ENCODE measurements at places on chromosomes 1 and 21.
A peak's percentile ranks its signal among the peaks of the same experiment; 100 is the strongest.

- DNase-seq, result no peak
Measured at GRCh38 chr1:186858923-186859322, 30.2 kb downstream of the PLA2G4A start.

- no peak for DNase-seq
Measured at GRCh38 chr1:95850763-95851162, 616.8 kb downstream of the RWDD3 start.

DNA sequence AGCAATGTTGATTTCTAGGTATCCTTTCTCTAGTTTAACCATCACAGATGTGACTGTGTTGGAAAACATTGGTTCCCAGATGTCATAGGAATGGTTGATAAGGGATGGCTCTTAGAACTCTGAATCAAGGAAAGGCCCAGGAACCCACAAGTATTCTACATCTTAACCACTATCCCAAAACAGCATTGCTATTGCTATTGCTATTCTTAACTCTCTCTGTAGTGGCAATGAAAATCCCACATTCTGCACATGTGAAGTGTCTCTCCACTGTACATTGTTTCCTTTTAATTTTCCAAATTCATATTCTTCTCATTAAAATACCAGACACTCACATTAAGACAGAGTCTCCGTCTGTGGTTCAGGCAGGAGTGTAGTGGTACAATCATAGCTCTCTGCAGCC lies 420.4 kb upstream of the RUNX1 start:
- DNase-seq, result no peak

- no peak for DNase-seq
Measured at GRCh38 chr1:117596023-117596720, 9.7 kb upstream of the TENT5C start.

GRCh38 chr1:201167041-201167991 lies 13.0 kb upstream of the TMEM9 start:
- DNase-seq, result peak; percentile 32

DNA sequence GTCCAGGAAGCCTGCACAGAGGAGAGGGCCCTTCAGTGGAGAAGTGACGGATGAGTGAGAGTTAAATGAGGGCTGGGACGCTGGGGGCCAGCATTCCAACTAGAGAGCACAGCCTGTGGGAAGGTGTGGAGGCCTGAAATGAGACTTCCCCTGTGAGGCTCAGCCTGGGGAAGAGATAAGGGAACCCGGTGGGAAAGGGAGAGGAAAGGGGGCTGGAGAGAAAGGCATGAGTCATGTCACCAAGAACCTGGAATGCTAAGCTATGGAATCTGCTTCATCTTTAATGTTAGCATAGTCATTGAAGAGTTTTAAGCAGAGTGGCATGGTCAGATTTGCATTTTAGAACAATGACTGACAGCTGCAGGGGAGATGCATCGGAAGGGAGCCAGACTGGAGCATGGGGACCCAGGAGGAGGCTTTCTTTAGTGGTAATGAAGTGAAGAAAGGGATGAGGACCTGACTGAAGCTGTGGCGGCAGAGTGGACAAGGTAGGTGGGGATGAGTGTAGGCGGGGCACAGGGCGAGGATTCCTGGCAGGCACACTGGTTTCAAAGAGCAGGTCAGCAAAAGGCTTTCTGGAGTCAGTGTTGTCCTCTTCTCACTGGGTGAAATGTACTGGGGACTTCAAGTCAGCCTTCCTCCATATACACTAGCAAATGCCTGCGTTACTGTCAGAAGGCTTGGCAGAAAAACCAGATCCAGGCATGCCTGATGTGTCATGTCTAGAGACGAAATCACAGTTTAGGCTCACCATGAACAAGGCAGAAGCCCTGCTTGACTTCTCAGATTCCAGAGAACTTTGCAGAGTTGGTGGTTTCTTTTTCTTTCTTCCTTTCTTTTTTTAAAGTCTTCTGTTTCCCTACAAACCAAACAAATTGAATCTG lies 8.0 kb downstream of the RGL1 start:
- DNase-seq, result no peak

DNA sequence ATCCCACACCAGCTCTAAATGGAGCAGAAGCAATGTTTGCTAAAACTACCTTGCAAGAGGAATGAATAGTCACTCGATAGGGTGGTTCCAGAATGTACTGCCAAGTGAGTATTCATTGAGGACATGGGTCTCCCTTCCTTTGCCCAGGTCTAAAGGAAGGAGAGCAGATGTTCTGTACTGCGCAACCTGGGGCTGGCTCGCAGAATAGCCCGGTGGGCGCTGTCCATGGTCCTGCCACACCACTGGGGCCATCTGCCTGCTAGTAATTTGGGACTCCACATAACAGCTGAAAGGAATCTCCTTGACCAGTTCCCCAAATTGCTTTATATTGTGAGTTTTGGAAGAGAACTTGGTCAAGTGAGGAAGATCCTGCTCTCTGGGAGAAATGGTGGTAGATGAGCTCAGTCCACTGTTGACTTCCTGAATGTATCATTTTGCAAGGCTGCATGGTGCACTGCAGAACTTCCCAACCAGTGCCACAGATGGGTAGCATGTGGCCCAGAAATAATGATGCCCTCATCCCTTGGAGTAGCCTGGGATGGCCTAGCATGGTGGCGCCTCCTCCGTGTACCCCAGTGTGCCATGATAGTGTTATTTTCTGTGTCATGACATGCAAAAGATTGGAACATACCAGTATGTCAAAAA lies 5.7 kb downstream of the SLC6A17 start:
- DNase-seq, result peak; percentile 75

- no peak for DNase-seq
Measured at GRCh38 chr1:68788762-68789161, 291.9 kb upstream of the DEPDC1 start.

GRCh38 chr21:29219165-29219770 lies 79.5 kb upstream of the BACH1 start:
- no peak for DNase-seq

DNA sequence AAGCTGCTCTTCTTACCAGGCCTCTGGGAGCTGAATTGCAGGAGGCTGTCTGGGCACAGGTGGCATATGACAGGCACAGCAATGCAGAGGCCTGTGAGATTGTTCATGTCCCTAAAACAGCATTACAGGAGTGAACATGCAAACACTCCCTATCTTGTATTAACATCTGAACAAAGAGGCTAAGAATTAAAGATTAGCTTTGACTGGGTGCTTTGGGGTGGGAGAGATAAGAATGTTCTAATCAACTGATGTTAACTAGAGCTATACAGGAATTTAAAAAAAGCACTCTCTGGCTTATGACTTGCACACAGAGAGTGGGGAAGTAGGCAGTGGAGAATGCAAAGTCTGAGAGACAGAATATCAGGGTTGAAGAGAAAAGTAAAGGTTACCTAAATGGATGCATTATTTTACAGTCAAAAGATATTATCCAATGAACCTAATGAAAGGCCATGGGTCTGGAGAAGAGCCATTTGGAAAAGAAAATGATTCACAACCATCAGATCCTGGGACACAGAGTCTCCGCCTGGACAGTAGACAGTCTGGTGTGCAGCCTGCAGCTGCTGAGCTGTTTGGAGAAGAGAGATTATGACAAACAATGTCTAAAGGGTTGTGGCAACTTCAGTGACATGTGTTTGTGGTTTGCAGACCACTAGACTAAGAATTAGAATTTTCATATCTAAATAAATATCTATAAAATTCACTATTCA lies 20.2 kb downstream of the DPT start:
- no peak for DNase-seq

GRCh38 chr1:215926670-215927069 lies 359.6 kb downstream of the KCTD3 start:
- DNase-seq, result no peak

DNA sequence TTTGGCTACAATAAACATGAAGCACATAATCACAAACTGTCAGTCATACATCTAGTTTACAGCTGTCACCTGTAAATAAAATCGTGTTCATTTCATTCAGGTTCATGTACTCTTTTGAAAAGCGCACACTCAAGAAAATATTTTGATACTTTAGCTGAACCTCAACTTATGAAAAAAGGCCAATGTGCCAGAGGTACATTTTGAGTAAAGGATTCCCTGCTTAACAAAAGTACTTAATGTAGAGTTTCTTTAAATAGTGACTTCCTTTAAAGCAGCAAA lies 37.7 kb upstream of the SLC30A10 start:
- no peak for DNase-seq

GRCh38 chr1:209862391-209863356 lies 34.9 kb downstream of the UTP25 start:
- DNase-seq, result no peak

- DNase-seq, result no peak
Measured at GRCh38 chr1:35122311-35122710, 43.1 kb downstream of the ZMYM1 start.
